NCI-H1436 treated with DMSO at 0.1 percent for 48 hours (cell line): ENCODE measurements at places on chromosomes 5 and 9.

- DNase-seq = no peak
Measured at GRCh38 chr5:72543365-72543764, 36.2 kb upstream of the ZNF366 start.

GRCh38 chr5:52725065-52725746, 62.5 kb upstream of the ITGA1 start:
- no peak for DNase-seq

DNA sequence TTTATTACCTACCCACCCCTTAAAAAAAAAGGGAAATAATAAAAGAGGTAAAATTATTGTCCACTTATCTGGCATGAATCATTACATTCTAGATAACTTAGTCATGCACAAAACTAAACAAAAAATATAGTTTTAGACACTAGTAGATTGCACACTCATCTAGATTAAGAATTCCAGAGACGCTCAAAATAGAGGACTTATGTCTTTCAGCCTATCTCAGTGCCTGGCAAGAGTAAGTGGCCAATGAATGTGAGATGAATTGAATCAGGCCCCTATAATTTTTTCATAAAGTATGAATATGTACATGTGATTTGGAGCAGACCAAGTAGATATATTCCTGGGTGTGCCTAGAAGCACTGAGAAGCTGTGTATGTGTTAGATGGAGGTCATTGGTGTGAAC, 2.0 kb upstream of the RXFP3 start:
- DNase-seq = no peak

DNA sequence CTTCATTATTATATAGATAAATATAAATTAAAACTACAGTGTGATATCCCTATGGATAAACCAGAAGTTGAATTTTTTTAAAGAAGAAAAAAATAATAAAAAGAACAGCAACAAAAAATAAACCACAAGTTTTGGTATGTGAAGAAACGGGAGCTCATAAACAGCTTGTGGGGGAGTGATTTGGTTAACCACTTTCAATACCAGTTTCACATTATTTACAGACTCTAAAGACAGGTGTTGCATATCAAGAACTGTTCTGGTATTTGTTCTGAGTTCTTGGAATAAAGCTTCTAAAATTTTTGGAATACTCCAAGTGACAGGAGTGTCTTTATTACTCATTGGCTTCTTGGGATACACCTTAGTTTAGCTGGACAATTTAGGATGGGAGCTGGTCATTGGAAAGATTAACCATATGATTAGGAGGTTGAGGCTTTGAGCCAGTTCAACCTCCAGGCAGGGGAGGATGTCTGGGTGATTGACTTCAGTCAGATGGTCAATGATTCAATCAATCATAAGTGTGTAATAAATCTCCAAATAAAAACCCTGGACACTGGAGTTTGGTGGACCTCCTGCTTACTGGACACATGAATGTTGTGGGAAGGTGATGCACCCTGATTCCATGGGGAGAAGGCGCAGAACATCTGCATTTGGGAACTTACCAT, 2223.1 kb upstream of the C9orf72 start:
- DNase-seq = no peak

- DNase-seq = no peak
Measured at GRCh38 chr9:94449486-94449885, 105.4 kb upstream of the PCAT7 start.

GRCh38 chr9:75081632-75082031, 6.3 kb downstream of the NMRK1 start:
- DNase-seq = no peak

DNA sequence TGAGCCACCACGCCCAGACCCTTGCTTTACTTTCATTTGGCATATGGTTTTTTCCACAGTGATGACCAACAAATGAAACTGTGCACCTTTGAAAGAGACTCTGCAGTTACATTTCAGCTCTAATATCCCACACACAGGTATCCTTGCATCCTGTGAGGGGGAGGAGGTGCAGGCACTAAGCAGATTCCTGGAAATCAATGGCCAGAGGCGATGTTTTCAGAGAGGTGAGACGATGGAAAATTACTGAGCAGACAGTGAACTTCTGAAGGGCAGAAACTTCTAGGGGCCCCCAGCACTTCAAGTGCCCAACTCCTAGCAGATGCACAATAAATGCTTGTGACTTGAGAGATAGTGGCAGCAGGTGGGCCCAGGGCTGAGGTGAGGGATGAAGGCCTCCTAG, 29.8 kb upstream of the GNE start:
- no peak for DNase-seq

GRCh38 chr5:22683050-22683449, 170.1 kb downstream of the CDH12 start:
- DNase-seq = no peak

DNA sequence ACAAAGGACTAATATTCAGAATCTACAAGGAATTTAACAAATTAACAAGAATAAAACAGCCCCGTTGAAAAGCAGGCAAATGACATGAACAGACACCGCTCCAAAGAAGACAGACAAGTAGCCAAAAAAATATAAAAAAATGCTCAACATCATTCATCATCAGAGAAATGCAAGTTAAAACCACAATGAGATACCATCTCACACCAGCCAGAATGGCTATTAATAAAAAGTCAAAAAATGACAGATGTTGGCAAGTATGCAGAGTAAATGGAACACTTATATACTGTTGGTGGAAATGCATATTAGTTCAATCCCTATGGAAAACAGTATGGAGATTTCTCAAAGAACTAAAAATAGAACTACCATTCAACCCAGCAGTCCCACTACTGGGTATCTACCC, 302.7 kb upstream of the RGMB start:
- DNase-seq = no peak

DNA sequence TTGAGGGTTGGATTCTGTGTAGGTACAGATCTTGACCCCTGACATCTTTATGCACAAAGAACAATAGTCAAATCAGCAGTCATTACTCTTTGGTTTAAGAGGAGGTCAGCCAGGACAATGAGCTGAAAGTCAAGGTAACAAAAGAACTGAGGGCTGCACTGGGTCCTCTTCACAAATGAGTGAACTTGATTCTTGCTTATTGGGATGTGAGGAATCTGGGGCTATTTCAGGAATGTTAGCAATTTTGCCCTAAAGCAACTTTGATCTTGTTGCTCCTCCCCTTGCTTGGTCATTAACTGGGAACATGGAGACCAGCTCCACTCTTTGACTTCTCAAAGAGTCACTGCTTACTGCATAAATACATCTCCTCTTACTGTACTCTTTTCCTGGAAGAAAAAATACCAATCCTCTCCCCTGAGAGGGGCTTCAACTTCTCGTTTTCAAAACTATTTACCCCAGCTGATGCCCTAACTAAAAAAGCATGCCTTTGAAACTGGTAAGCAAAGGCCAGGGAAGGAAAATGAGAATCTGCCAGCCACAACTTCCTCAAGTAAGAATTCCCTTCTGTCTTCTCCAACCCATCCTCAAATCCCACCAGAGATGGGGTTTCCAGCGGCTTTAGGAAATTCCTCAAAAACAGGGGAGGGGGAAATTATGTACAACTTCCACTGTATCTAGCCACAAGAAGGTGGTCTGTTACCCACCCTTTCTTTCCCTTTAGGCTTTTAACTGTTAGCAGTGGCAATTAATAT, 368.3 kb downstream of the ENC1 start:
- no peak for DNase-seq

- DNase-seq = no peak
Measured at GRCh38 chr5:95830226-95830625, 7.7 kb upstream of the GLRX start.

DNA sequence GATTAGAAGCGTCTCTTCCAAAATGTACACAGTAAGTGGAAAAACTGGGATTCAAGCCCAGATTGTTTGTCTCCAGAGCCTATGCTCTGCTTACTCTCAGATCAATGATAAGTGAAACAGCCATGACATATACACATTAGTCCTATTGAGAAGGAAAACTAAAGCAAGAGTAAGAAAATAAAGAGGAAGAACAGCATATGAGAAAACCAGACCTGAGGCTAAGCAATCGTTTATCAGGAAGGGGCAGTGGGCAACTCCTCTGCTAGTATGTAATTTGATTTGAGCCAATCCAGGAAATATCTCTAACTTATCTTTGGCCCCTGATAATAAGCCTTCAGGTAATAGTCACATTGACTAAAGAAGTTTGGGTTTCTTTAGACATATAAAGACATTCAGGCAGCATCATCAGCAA, 789.9 kb upstream of the C9orf72 start:
- no peak for DNase-seq

DNA sequence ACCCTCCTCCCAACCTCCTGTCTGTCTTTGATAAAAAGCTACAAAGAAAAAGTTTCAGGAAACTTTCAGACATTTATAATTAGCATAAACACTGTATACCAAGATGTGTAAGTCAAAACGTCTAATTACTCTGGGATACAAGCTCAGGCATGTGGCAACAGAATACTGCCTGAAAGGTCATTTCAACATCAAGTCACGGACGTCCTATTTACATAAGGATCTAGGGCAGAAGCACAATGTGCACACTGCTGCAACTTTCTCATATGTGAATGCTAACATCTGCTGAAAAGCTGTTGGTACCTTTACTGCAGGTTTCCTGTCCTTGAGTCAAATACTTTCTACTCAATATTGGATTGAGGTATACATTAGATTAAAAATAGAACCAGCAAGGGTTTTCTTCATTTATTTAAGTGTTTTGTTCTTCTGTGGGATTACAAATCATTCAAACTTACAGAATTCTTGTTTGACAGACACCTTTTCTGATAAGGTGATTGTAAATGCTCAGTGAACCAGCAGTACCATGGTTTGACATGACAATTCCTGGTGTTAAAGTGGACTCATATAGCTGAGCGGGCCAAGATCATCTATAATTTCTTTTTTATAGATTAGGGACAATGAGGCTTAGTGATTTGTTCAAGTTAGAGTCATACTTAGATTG, 36.8 kb downstream of the ELL2 start:
- DNase-seq = no peak

DNA sequence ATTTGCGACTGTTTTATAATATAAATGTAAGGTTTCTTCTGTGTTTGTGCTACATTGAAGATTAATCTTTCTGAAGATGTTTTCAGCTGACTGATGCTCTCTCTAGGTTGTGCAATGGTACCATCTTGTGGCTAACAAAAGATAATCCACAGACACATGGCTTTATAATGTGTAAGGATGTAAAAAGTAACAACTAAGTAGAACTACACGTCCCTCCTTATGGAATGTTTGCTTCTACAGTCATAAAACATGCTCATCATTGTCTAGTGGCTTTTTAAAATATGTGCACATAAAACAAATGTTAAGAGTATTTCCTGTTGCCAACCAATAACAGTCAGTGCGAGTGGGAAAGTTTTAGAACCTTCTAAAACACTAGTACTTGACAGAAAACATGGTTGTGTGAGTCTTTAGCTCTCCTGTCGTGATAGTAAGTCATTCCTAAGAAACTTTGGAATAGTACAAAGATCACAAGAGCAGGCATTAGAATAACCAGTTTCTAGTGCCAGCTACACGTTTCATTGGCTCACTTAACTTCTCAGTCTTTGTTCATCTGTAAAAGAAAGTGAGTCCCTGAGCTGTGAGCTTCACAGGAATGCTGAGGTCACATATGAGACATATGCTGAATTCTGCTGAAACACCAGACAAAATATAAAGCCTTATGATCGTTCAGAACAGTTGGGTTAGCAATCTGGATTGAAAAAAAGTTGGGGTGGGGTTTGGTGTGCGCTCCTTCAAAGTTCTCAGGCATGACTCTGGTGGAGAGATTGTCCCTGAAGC, 75.7 kb upstream of the GLIS3 start:
- no peak for DNase-seq

DNA sequence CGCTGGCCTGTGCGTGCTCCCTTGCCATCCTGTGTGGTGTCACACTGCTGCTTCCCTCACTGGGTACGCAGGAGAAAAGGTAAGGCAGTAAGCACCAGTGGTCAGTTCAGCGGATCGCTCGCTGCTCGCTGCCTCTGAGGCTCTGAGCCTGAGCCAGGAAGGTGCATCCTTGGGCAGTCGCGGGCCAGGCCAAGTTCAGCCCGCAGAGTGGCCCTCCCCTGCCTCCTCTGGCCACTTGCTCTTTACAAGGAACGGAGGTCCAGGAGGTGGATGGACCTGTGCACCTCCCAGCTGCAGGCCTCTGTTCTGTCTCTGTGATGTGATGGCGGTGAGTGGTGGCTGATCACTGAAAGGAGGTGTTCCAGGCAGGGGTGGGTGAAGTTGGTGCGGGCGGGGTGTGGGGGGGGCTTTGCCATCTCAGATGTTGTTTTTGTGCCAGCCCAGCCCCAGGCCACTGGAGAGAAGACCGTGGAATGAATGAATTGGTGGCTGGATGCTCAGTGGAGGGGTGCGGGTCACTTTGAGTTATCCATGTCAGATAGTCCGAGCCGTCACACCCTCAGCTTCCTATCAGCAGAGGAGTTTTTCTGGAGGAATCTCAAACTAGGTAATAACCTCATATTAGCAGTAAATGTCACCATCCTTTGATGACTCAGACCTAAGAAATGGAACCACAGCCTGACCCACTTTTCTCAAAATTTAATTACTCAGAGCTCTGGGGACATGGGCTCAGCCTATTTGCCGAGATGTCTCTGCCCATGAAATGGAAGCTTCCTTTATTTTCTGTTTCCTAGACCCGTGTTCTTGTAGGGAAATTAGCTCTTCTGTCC, 7.3 kb downstream of the COL5A1 start:
- DNase-seq = no peak

DNA sequence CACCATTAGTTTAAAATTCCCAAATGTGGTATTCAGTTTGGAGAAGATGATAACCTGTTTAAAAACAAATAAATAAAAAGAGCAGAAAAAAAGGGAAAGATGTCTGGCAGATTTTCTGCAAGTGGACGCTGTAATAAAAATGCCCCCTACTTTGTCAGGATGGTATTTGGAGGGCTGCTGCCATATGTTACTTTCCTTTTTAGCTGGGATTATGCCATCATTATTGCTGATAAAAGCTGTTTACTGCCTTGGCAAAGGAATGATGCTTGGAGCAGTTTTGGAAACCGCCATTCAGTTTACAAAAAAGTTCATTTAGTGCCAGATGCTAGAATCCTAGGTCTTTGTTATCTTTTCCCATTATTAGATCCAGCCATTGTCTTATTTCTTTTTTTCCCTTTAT, 104.8 kb downstream of the PBX3 start:
- DNase-seq = no peak

DNA sequence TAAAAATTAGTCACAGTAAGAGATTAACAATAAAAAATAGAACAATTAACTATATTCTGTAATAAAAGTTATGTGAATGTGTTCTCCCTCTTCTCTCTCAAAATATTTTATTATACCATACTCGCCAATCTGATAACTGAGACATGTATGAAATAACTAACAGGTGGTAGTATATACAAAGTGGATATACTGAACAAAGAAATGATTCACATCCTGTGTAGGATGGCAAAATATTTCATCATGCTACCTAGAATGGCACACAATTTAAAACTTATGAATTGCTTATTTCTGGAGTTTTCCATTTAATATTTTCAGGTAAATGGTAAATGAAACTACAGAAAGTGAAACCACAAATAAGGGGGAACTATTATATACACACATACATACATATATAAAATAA, 152.5 kb downstream of the RNF180 start:
- no peak for DNase-seq
